Hematopoietic multipotent progenitor cell treated with erythropoietin and hydrocortisone succinate and interleukin-3 and kit ligand, for 15 days (in vitro differentiated cells): ENCODE measurements at places on chromosomes 16 and 17.

DNA sequence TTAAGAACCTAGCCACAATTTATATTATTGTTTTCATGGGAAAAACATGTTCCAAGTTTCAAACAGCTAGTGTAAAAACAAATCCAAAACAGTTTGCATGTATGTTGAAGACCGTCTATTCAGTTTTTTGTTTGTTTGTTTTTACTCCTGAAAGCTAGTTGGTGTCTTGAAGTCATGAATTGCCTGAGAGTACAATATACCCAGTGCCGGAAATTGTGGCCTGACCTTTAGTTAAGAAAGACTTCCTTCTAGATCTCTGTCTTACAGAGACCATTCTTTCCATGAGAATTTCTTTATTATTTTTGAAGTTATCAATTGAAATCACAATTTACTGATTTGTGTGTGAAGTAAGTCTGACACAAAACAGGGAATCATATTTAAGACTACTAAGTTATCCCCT lies 474.8 kb downstream of the KCNJ2 start:
- no peak for DNase-seq

DNA sequence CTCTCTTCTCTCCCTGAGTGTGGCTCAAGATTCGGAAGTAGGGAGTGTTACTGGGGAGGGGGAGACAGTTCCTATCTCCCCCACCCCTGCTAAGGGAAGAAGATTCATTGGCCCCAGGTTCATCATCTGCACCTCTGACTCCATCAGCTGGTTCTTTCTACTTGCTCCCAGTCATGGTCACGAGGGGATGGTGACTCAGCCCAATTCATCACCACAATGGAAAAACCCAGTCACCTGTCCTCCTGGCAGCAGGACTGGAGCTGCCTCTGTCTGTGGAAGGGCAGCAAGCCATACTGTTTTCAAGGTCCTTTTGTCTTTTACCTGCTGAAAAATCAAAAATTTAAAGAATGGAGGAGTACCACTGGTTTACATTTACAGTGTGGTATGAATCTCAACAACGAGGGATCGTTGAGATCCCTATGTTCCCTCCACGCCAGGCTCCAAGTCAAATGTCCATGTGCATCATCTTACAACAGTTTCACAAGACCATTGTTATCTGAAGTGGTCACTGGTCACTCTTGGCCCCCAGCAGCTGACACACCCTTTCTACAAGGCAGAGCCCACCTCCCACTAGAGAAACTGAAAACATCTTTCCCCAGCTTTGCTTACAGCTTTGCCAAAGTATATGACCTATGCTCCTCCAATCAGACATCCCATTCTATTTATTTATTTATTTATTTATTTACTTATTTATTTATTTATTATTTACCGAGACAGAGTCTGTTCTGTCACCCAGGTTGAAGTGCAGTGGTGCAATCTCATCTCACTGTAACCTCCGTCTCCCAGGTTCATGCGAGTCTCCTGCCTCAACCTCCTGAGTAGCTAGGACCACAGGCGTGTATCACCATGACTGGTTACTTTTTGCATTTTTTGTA lies 40.4 kb upstream of the NDRG4 start:
- no peak for DNase-seq

GRCh38 chr17:39738568-39738901 lies 797 bp downstream of the GRB7 start:
- DNase-seq, result no peak

DNA sequence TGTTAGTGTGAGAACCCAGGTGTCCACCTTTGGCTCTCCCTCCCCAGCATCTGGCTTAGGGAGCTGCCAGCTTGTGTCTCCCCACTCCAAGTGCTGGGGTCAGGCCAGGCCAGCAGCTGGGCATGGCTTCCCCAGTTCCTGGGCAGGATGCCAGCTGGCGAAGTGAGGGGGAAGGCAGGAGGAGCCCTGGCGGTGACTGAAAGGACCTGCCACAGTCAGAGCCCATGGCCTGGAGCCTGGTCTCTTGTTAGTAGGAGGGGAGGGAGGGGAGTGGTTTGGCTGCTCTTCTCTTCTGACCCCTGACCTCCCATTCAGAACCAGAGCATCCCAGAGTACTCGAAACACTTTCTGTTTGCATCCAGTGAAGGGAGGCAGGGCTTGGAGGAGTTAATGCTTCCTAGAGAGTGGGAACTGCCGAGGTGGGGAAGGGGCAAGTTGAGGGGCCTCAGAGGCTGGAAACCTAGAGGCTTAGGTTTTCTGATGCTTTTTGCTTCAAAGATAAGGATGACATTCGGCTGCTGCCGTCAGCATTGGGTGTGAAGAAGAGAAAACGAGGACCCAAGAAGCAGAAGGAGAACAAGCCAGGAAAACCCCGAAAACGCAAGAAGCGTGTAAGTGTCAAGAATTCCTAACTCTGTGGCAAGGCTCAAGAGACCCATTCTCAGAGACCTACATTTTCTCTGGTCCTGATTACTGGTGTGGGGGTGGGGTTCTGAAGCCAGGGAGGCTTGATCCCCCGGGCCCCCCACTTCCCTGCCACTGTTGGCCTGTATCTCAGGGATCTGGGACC lies 772 bp downstream of the CHD3 start:
- DNase-seq, result peak; percentile 94

DNA sequence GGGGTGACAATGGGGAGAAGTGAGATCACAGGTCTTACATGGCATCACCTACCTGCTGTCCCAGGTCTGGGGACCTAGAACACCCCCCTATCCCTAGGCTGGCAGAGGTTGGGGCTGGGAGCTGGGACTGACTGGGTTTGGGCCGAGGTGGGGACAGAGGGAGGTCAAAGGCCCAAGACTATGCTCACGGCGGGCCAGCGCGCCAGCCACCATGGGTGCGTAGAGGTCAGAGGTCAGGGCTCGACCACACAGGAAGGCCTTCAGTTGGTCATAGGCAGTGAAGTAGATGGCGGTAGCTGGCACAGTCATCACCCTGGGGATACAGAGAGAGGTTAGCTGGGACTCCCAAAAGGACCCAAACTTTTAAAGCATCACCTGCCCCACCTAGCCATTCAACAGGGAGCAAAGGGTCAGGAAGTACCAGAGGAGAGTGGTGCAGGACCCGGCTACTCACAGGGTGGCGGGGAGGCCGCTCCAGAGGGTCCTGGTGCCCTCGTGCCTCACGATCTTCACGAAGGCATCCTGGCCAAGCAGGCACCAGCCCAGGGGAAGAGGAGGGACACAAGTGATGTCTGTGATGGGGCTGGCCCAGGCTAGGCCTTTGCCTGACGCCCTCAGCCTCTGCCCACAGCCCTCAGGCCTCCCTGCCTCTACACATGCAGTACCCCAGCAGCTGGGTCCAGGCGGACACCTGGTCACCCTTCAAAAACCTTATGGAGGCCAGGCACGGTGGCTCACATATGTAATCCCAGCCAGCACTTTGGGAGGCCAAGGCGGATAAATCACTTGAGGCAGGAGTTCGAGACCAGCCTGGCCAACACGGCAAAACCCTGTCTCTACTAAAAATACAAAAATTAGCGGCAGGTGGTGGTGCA lies 3.1 kb downstream of the SLC25A39 start:
- DNase-seq, result no peak

GRCh38 chr17:56594320-56595107 lies 1.0 kb downstream of the NOG start:
- no peak for DNase-seq

DNA sequence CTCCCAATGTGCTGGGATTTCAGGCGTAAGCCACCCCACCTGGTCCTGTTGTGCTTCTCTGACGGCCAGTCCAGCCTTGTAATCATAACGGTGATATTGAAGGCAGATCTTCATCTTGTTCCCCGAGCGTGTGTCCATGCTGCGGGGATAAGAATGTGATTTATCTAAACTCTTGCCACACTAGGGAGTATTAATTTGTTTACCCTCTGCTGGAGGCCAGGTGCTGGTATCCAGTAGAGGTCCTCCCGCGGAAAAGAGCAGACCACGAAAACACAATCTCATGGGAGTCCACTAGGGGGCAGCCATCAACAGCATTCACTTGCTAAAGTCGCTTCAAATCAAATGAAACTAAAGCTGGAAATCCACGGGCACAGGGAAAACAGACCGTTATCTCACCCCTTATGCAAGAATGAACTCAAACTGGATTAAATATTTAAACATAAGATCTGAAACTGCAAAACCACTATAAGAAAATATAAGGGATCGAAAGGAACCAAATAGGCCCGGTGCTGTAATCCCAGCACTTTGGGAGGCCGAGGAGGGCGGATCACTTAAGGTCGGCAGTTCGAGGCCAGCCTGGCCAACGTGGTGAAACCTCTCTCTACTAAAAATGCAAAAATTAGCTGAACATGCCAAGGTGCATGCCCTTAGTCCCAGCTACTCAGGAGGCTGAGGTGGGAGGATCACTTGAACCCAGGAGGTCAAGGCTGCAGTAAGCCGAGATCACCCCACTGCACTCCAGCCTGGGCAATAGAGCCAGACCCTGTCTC lies 22.3 kb upstream of the RBBP6 start:
- peak; percentile 75 for DNase-seq

GRCh38 chr16:4970010-4970409 lies 11.9 kb downstream of the SEC14L5 start:
- no peak for DNase-seq

DNA sequence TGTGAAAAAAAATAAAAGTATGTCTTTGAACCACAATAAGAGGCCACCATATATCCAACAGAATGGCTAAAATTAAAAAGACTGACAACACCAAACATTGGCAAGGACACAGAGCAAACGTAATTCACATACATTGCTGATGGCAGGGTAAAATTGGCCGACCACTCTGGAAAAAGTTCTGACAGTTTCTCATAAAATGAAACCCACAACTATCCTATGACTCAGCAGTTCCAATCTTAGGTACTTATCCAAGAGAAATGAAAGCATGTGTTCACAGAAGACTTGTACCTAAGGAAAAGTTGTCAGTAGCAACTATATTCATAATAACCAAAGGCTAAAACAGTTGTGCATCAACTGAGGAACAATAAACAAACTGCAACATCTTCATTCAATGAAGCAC lies 357.3 kb upstream of the XYLT1 start:
- DNase-seq, result no peak

DNA sequence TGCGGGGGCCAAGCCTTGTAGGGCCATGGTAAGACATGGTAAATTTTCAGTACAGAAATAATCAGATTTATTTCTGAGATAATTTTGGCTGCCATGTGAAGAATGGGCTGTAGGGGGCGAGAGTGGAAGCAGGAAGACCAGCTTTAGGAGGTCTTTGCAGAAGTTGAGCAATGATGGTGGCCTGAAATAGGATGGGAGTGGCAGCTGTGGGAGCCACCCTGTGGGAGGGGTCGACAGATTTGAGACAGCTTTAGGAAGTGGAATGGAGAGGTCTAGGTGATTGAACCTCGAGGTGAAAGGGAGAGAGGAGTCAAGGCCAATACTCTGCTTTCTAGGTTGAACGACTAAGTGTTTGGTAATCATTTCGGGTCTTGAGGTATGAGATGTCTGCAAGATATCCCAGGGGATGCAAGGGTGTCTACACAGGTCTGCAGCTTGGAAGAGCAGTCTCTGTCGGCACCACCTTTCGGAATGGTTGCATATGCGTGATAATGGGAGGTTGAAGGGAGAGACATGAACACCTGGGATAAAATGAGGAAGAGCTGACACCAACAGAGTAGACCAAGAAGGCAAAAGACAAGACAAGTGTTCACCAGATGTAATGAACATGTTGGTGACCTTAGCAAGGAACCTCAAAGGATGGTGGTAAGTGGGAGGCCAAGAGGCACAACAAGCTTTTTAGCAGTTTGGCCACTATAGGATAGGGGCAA lies 4.2 kb upstream of the ATXN7L3 start:
- peak; percentile 66 for DNase-seq

GRCh38 chr17:59221159-59221847 lies 992 bp downstream of the GDPD1 start:
- no peak for DNase-seq

DNA sequence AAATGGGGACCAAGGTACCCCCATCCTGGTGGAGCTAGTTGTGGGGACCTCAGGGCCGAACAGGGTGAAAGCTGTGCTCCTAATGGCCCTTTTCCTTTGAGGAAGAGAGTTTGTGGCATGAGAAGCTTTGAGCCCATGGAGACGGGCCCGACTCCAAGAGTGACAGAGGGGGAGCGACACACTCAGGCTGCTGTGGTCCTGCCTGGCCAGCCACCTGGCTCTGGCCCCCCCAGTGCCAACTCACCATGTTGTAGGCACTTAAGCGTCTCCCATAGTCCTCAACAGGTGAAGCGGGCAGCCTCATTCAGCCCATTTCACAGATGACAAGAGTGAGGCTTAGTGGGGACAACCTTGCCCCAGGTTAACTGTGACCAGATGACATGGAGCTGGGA lies 1.6 kb downstream of the IL21R start:
- no peak for DNase-seq

- no peak for DNase-seq
These were observed 17.6 kb upstream of the SSTR5 start for GRCh38 chr16:1054660-1055556.

DNA sequence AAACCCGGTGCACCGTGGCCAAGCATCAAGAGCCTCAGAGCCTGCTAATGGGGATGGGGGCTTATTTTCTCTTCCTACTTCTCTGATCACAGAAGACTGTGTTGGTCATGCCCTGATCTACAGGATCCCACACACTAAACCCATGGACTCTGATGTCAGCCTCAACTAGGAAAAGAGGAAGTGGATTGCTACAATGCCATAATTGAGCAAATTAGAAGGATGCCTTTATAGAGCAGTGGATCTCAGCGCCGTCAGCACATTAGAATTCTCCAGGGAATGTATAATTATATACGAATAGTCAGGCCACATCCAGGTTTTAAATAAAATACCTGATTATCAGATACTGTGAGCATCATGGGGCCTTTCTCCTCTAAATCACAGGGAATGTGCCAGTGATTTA lies 64.8 kb downstream of the VAT1L start:
- DNase-seq, result no peak

GRCh38 chr17:45221081-45222013 lies at the start of gene FMNL1:
TSS of gene FMNL1 (plus strand) at chr17:45221885. CDS start at chr17:45222125, 240 bp downstream.
- DNase-seq, result no peak

DNA sequence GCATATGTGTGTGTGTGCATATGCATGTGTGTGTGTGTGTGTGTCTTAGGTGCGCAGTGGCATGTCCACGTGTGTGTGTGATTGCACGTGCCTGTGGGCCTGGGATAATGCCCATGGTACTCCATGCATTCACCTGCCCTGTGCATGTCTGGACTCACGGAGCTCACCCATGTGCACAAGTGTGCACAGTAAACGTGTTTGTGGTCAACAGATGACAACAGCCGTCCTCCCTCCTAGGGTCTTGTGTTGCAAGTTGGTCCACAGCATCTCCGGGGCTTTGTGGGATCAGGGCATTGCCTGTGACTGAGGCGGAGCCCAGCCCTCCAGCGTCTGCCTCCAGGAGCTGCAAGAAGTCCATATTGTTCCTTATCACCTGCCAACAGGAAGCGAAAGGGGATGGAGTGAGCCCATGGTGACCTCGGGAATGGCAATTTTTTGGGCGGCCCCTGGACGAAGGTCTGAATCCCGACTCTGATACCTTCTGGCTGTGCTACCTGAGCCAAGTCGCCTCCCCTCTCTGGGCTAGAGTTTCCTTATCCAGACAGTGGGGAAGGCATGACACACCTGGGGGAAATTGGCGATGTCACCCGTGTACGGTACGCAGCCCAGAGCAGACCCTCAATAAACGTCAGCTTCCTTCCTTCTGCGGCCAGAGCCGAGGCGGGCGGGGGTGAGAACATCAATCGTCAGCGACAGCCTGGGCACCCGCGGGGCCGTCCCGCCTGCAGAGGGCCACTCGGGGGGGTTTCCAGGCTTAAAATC lies 47.6 kb downstream of the IL21R start:
- DNase-seq, result no peak

GRCh38 chr17:80291260-80291659 lies 30.6 kb downstream of the RNF213 start:
- no peak for DNase-seq

GRCh38 chr17:50027881-50028735 lies 27.8 kb upstream of the ITGA3 start:
- no peak for DNase-seq

- DNase-seq, result no peak
These were observed 321.9 kb upstream of the CDH5 start for GRCh38 chr16:66044556-66044955.
